ENCODE measurements at places on chromosomes 12 and 14. TPM values are rescaled to one million over a fixed set of nuclear protein-coding genes. Genes with fewer than 3 reads are reported as not detected.

GRCh38 chr12:109695961-109696461 lies 17.6 kb upstream of the FAM222A start:
- H3K4me1 ChIP-seq = no peaks in the 10 kb centered on the region
- H3K27me3 ChIP-seq = peaks cover 29% of the 10 kb centered on the region
- H3K27ac ChIP-seq = no peak overlapping the region
- H3K36me3 ChIP-seq = no peaks in the 10 kb centered on the region
- no peak for DNase-seq

GRCh38 chr12:100566887-100567637 lies 6.4 kb upstream of the GAS2L3 start:
- H3K27ac ChIP-seq = no peak overlapping the region
- peaks cover 24% of the 10 kb centered on the region for H3K4me1 ChIP-seq
- H3K36me3 ChIP-seq = no peaks in the 10 kb centered on the region
- H3K4me3 ChIP-seq = no peak overlapping the region

DNA sequence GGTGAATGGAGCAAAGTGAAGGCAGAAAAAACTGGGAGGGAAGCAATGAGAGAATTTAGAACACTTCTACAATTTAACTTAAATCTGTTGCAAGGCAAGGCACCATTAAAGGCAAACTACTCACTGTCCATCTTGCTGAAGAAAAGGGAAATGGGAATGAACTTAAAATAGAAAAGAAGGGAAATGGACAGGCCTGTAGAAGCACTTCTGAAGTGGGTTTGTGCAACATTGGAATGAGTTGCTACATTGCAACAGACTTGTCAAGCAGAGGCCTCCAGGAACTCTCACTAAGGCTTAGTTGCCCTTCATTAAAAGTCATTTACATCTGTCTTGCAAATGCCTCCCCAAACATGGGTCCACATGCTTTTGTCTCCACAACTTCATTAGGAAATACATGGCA lies 13.7 kb upstream of the OR10AD1 start:
- no peaks in the 10 kb centered on the region for H3K36me3 ChIP-seq
- H3K27ac ChIP-seq = no peak overlapping the region
- H3K27me3 ChIP-seq = no peaks in the 10 kb centered on the region
- H3K4me3 ChIP-seq = no peak overlapping the region

DNA sequence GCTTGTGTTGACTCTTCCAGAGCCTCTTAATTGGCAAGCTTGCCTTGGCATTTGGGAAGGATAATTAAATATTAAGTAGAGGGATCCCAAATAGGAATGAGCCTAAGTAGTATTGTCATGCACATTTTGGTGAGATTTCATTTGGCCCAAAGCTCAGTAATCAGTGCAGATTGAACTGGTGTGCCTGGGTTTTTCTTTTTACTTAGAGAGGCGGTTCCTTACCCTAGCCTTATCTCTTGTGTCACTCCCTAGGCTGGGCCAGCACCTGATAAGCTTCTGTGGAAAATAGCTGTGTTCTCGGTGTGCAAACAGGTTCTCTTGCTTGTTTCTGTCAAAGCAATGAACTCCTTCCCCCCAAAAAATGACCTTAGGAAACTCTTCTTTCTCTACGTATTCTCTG lies 9.3 kb upstream of the B4GALNT3 start:
- peaks cover 16% of the 10 kb centered on the region for H3K27me3 ChIP-seq
- H3K4me3 ChIP-seq = no peak overlapping the region
- no peak overlapping the region for H3K27ac ChIP-seq
- H3K4me1 ChIP-seq = no peaks in the 10 kb centered on the region
- H3K36me3 ChIP-seq = peaks cover 4% of the 10 kb centered on the region

- no peak overlapping the region for H3K4me3 ChIP-seq
- peak; percentile 60 for DNase-seq
- H3K27ac ChIP-seq = no peak overlapping the region
Measured at GRCh38 chr12:39990122-39991101, 115.5 kb downstream of the SLC2A13 start.

DNA sequence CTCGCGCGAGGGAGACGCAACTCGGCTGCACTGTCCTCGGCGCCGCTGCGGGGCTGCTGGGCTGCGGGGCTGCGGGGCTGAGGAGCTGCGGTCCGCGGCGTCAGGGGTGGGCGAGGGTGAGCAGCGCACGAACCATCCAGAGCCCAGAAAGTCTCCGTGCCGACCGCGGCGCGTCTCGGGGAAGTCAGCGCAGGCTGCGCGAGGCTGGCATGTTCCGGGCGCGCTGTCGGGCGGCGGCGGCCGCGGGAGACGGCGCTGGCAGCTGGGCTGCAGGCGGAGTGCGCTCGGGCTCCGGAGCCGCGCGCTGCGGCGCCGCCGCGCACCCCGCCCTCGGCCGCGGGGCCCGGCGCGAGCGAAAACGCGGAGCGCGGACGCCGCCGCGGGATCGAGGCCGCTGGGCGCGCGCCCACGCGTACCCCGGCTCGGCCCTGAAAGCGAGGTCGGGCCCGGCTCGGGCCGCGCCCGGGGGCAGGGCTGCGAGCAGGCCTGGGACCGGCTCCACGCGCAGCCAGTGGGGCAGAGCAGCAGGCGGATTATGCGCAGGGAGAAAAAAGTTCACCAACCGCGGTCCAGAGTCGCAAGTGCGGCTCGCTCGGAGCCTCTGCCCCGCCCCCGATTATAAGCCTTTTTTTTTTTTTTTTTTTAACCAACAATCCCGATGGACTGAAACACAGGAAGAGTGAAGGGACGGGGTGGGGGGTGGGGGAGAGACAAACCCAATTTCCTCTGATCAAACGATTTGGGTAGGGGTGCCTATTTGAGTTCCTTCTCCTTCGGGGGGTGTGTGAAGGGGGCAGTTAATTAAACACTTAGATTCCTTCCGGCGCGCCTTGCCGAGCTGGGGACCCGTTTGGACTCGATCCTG lies at the start of gene PRICKLE1:
PRICKLE1 (minus strand) TSS at position 282 of the 865 bp plus-strand sequence. CDS start 117,230 bp downstream, outside the sequence.
- H3K36me3 ChIP-seq = peaks cover 24% of the 10 kb centered on the region
- peaks cover 15% of the 10 kb centered on the region for H3K4me1 ChIP-seq
- DNase-seq = peak; percentile 48
- peak within 1 kb of the TSS; percentile 36 for H3K27ac ChIP-seq
- H3K27me3 ChIP-seq = no peaks in the 10 kb centered on the region
- H3K4me3 ChIP-seq = peak within 1 kb of the TSS; percentile 81

GRCh38 chr12:85693093-85693665 lies 143.0 kb downstream of the RASSF9 start:
- H3K36me3 ChIP-seq = no peaks in the 10 kb centered on the region
- H3K27me3 ChIP-seq = no peaks in the 10 kb centered on the region
- no peak overlapping the region for H3K4me3 ChIP-seq

DNA sequence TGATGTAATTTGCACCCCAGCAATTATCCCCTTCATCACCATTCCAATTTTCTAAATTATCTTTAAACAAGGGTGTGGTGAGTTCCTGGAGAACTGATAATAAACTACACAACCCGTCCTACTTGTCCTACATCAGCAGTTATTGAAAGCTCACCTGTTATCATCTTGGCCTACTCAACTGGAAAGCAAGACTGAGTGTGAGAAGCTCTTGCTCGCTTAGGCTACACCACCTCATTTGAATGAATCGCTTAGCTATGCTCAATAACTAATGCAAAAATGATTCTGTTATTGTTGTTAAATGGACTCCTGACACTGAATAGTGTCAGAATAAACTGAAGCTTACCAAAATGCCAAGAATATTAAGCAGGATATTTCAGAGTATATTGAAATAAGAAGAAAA lies 115.4 kb upstream of the BTG1 start:
- peaks cover 19% of the 10 kb centered on the region for H3K4me1 ChIP-seq
- no peaks in the 10 kb centered on the region for H3K27me3 ChIP-seq
- H3K36me3 ChIP-seq = no peaks in the 10 kb centered on the region
- H3K4me3 ChIP-seq = no peak overlapping the region
- DNase-seq = no peak
- no peak overlapping the region for H3K27ac ChIP-seq

DNA sequence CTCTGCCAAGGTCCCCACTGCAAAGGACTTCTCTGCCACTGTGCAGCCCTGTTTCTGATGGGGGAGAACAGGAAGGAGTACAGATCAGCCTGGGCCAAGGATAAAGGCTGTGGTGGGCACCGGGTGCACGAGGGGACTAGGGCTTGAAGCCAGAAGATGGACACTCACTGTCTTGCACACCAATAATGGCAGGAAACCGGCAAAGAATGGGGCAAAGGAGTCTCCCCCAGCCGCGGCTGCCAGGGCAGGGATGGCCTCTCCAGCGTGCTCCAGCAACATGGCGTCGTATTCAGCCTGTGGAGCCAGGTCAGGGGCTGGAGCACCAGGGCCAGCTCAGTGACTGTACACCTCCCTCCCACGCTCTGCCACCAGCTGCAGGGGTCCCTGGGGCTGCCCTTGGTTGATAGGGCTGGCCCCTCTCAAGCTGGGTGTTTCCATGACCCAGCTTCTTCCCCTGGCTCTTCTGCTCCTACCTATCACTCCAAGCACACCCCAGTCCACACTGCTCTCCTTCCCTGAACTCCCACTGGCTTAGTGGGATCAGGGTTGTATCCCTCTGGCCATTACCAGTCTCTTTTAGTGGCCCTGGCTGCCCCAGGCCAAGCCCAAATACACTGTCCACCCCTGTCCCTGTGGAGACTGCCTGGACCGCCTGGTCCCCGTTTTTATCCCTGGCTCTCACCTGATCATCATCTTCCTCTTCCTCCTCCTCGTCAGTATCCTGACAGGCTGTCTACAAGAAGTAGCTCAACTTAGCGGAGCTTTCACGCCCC lies 6.3 kb downstream of the IPO4 start:
- no peaks in the 10 kb centered on the region for H3K27me3 ChIP-seq
- DNase-seq = no peak
- peaks cover 5% of the 10 kb centered on the region for H3K4me1 ChIP-seq
- H3K27ac ChIP-seq = peak overlapping the region; percentile 13
- no peak overlapping the region for H3K4me3 ChIP-seq
- peaks cover 72% of the 10 kb centered on the region for H3K36me3 ChIP-seq

- H3K27ac ChIP-seq = no peak overlapping the region
- H3K4me1 ChIP-seq = peaks cover 3% of the 10 kb centered on the region
- H3K4me3 ChIP-seq = no peak overlapping the region
Measured at GRCh38 chr14:22518073-22518472, 71.0 kb downstream of the DAD1 start.

GRCh38 chr12:120800665-120801064 lies 75.0 kb downstream of the ACADS start:
- H3K27ac ChIP-seq = no peak overlapping the region
- no peak overlapping the region for H3K4me3 ChIP-seq
- H3K27me3 ChIP-seq = no peaks in the 10 kb centered on the region
- peaks cover 9% of the 10 kb centered on the region for H3K36me3 ChIP-seq

GRCh38 chr12:18470251-18470650 lies 208.9 kb downstream of the PIK3C2G start:
- no peak overlapping the region for H3K27ac ChIP-seq
- no peak overlapping the region for H3K4me3 ChIP-seq
- DNase-seq = no peak
- H3K4me1 ChIP-seq = no peaks in the 10 kb centered on the region
- no peaks in the 10 kb centered on the region for H3K36me3 ChIP-seq
- H3K27me3 ChIP-seq = no peaks in the 10 kb centered on the region

DNA sequence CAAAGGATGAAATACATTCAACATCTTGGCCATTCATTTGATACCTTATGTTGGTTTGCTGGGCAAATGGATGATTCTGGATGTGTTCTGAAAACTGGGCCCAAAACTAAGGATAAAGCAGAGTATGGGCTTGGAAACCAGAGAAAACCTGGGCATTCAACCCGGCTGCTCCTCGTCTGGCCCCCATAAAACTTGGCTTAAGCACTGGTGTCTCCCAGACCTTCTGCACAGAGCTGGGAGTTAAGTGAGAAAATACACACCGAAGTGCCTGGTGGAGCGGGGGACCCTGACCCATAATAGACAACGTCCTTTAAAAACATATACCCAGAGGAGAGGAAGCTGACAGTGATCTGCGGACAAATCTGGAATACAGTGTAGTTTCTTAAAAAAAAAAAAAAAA lies 112.5 kb downstream of the FOXN3 start:
- H3K27ac ChIP-seq = no peak overlapping the region
- no peaks in the 10 kb centered on the region for H3K27me3 ChIP-seq
- no peak overlapping the region for H3K4me3 ChIP-seq
- no peaks in the 10 kb centered on the region for H3K4me1 ChIP-seq

GRCh38 chr12:76241371-76241770 lies 106.8 kb downstream of the BBS10 start:
- H3K4me1 ChIP-seq = peaks cover 27% of the 10 kb centered on the region
- no peak overlapping the region for H3K27ac ChIP-seq
- no peaks in the 10 kb centered on the region for H3K27me3 ChIP-seq
- no peak overlapping the region for H3K4me3 ChIP-seq
- H3K36me3 ChIP-seq = no peaks in the 10 kb centered on the region

- H3K4me3 ChIP-seq = no peak overlapping the region
- DNase-seq = no peak
- peaks cover 30% of the 10 kb centered on the region for H3K36me3 ChIP-seq
- no peaks in the 10 kb centered on the region for H3K4me1 ChIP-seq
- H3K27me3 ChIP-seq = no peaks in the 10 kb centered on the region
Measured at GRCh38 chr12:121240484-121241101, 30.7 kb downstream of the P2RX4 start.

DNA sequence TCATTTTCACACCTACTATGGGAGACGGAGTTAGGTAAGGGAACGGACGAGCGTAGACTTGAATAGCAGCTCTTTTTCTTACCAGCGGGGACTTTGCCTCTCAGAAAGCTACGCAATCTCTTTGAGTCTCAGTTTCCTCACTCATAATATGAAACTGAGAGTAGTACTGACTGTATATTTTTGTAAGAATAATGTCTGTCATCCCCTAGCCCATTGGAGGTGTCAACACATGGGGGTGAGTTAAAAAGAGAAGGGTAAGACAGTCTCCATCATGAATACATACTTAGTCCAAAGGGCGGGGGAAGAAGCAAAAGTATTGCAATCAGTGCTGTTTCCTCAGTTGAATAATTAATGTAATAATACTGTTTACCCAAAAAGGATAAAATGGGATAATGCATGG lies 592.2 kb downstream of the NRXN3 start:
- H3K4me3 ChIP-seq = peak overlapping the region; percentile 28
- peak overlapping the region; percentile 36 for H3K27ac ChIP-seq
- DNase-seq = no peak
- H3K36me3 ChIP-seq = peaks cover 6% of the 10 kb centered on the region

GRCh38 chr12:55717011-55718007 lies 1.5 kb downstream of the BLOC1S1 start:
- no peak for DNase-seq
- H3K4me3 ChIP-seq = peak overlapping the region; percentile 86
- H3K4me1 ChIP-seq = peaks cover 59% of the 10 kb centered on the region

DNA sequence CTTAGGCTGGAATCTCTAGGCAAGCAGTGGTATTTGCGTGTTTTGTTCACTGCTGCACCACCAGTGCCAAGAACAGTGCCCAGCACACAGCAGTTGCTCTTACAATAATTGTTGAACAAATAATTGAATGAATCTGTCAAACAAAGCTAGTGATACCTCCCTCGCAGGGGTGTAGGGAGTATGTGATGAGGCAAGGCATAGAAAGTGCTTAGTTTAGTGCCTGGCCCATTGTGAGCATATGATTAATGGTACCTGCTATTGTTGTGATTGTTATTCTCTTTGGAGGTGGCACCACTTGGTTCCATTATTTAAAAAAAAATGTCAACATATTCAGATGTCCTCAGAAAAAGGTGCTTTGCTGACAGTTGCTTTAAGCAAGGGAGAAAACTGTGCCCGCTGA lies 210.1 kb upstream of the TBX3 start:
- H3K4me3 ChIP-seq = no peak overlapping the region
- H3K36me3 ChIP-seq = no peaks in the 10 kb centered on the region
- DNase-seq = no peak
- no peaks in the 10 kb centered on the region for H3K27me3 ChIP-seq
- no peak overlapping the region for H3K27ac ChIP-seq
- H3K4me1 ChIP-seq = no peaks in the 10 kb centered on the region

The CCDC196 gene
- total RNA-seq = not detected

The KCNH3 gene
- total RNA-seq = 2.8 TPM

The IFNG-AS1 gene
- not detected for total RNA-seq

The ATG2B gene
- 13.0 TPM for total RNA-seq

The TAC3 gene
- total RNA-seq = not detected

The CEP290 gene
- 14.1 TPM for total RNA-seq

The RAB3IP gene
- total RNA-seq = 101 TPM

The PTGDR gene
- not detected for total RNA-seq

The ACSM4 gene
- not detected for total RNA-seq

The P2RX2 gene
- total RNA-seq = not detected
